Glomerular endothelial cell (primary cell): ENCODE measurements at places on chromosomes 1 and 21. TPM values are rescaled to one million over a fixed set of nuclear protein-coding genes. Genes with fewer than 3 reads are reported as not detected.

DNA sequence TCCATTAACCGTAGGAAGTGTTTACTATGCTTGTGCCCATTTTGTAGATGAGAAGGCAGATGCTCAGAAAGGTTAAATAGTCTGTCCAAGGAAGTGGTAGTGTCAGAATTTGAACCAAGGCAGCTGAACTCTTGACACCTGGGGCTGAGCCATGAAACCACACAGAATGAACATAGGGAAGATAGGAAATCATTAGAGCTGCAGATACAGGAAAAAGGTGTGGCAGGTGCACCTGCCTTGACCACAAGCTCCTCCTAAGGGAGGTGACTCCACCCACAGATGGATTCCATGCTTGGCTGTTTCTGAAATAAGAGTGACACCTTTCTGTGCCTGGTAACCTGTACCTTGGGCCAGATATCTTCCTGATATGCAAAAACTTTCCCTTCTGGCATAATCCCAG, 69.9 kb upstream of the IGSF21 start:
- no peak for DNase-seq

DNA sequence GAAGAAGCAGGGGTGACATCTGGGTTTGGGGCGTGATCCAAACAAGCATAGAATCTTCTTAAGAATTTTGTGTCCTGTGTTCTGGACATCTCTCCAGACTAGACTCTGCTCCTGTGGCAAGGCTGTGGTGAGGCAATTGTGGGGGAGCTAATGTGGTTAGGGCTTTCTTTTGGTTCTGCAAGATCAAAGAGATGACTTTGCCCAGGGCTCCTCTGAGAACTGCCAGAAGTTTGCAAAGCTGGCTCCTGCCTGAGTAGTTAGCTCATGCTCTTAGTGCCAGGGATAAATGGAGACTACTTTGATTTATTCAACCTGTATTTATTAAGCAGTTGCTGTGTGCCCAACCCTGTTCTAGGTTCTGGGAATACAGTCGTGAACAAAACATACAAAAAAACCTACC, 34.0 kb upstream of the CRNN start:
- DNase-seq: no peak

DNA sequence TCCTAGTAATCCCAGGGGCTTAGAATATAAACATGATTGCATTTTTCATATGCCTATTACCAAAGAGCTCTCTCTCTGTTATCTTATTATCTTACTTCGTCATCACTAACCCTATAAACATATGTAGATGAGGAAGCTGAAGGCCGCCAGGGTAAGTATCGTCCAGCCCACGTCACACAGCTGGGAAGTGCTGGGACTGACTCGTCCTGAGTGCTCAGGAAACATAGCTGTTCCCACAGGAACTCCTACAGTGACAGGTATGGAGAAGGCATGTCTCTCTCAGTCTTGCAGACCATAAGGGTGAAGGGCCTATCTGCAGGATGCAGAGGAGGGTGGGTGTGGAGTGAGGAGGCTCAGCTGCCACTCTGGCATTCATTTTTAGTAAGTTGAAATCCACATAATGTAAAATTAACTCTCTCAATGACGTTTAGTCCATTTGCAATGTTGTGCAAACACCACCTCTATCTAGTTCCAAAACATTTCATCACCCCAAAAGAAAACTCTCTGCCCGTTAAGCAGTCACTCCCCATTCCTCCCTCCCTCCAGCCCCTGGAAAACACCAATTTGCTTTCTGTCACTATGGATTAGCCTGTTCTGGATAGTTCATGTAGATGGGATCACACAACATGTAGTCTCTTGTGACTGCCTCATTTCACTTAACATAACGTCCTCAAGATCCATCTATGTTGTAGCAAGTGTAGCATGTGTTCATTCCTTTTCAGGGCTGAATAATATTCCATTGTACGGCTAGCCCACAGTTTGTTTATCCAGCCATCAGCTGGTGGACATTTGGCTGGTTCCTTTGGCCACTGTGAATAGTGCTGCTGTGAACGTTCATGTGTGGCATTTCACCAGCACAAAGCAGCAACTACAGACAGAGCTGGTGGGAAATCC, 68.3 kb downstream of the TCP10L start:
- DNase-seq: no peak

DNA sequence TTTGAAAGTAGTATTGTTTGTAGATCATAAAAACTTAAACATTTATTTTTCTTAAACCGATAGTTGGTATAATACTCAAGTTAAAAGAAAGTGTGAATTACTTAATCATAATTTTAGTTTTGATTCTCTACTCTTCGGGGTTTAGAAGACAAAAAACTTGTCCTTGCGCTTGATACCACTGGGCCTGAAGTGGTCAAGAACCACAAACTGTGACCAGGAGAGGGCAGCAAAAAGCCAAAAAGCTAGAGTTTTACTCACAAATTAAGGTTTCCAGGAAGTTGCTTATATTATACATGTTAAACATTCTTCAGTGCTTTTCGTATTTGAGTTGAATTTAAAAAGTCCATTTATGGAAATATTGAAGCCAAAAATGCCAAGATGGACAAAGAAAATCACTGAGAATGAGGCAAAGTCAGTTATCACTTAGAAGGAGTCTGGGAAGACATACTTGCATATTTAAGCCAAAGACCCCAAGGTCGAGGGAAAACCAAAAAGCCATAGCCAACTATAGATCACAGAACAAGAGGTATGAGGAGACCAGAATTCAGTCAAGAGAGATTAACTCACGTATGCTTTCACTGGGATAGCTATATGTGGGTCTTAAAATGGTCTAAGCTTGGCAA, 34.2 kb downstream of the EFCAB7 start:
- no peak for DNase-seq

DNA sequence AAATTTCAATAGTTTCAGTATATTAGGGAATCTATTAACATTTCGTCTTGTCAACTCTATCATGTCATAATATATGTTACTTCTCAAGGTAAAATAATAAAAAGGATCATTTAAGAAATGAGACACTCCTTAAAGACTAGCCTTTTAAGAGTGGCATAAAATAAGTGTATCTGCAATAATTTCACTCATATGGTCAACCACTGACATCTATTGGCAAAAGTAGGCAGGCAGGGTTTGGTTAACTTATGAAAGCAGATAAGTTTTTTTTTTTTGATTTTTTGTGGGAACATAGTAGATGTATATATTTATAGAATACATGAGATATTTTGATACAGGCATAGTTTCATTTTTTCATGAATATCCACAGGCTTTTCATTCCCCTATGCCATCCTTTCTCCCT, 5.5 kb upstream of the RGS21 start:
- DNase-seq: peak; percentile 52

Gene MTF2
- total RNA-seq: 16.6 and 19.5 TPM in 2 replicates

DNA sequence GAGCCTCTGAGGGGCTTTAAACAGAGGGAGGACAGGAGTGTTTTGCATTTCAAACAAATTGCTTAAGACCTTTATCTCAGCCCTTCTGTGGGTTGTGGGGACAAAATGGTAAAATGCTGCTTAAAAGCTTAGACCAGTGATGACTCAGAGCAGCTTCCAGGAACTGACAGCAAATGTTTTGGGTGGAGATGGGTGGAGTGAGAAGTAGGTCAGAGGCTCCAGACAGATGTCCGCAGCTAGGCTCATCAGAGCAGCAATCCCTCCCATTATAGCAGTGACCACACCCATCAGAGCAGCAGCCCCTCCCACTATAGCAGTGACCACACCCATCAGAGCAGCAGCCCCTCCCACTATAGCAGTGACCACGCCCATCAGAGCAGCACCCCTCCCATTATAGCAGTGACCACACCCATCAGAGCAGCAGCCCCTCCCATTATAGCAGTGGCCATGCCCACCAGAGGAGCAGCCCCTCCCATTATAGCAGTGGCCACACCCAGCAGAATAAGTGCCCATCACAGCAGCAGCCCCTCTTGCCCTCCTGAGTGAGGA, 532.2 kb downstream of the MATN1 start:
- no peak for DNase-seq

Gene FAM110D
- total RNA-seq: 4.1 and 5.8 TPM in 2 replicates

GRCh38 chr1:169103480-169103893, 3.0 kb upstream of the ATP1B1 start:
- DNase-seq: no peak
